RCC 7860 (cell line): ENCODE measurements at places on chromosomes 16 and 17.

DNA sequence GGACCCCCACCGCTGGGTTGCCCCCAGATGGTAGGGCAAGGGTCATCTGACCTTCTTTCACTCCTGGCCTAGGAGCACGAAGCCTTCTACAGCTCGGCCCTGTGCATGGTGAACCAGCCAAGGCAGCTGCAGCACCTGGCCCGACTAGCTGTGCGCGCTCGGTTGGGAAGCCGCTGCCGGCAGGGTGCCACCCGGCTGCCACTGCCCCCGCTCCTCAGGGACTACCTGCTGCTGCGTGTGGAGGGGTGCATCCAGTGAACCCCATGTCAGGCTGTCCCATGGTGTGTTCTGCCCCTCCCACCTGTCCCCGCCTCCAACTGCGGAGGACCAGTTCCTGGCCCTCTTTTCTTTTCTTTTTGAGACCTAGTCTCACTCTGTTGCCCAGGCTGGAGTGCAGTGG is 7.6 kb downstream of the ASB16 start:
- no peak for DNase-seq

DNA sequence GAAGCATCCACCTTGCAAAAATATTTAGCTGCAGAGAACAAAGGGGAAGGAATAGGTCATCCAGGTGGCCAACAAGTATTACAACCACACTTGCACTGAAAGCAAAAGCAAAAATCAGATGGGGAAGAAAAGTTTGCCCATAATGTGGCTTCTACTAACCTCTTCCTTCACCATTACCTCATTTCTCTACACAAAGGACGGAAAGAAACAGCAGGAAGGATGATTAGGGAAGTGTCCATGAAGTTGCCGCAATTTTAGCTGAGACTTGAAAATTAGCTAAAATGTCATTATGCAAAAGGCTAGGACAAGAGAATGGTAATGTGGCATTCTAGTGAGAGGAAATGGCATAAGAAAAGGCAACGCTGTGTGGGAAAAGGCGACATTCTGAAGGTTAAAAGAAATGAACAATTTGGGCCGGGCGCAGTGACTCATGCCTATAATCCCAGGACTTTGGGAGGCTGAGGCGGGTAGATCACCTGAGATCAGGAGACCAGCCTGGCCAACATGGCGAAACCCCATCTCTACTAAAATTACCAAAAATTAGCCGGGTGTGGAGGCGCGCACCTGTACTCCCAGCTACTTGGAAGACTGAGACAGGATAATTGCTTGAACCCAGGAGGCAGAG is 13.7 kb downstream of the KANSL1 start:
- no peak for DNase-seq

DNA sequence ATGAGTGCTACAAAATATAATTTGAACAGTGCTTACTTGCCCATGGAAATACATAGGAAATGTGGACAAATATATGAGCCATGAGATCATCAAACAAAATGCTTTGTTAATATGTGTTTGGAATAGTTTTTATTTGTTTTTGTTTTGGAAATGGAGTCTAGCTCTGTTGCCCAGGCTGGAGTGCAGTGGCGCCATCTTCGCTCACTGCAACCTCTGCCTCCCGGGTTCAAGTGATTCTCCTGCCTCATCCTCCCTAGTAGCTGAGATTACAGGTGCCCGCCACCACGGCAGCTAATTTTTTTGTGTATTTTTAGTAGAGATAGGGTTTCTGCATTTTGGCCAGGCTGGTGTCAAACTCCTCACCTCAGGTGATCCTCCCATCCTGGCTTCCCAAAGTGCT is 2.8 kb downstream of the CNEP1R1 start:
- no peak for DNase-seq

DNA sequence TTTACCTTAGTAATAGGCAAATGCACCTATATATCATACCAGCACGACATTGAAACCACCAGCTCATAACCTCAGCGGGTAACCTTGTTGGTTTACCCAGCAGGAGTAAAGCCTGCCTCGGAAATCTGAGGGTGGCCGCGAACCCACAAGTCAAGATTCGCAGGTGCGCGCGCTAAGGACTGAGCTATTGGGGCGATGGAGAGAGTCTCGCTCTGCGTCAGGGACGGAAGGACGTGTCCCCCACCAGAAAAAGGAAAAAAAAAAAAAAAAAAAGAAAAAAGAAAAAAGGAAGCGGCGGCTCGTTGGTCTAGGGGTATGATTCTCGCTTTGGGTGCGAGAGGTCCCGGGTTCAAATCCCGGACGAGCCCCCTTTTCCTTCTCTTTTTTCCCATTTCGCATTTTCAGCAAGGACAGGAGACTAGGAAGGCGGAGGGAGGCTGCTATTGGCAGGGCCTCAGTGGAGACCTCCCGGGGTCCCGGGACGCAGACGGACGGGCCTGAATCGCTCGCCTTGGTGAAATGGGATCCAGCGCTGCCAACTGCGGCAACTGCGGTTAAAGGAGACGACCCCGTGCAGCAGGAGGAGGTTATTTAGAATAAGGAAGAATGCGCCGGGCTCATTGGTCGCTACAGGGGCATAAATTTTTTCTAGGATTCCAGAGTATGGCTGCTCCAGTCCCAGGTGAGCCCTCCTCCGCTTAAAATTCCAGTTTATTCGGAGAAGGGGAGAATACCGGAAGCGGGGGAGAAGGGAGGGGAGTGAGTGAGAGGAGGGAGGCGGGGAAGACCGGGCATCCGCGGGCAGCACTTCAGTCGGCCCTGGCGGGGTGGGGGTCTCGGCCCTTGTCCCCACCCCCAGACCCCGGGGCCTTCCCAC is at the start of gene OR1F1:
Gene OR1F1 (plus strand): TSS at position 407 of the 877 bp plus-strand sequence.
- peak; percentile 90 for DNase-seq

DNA sequence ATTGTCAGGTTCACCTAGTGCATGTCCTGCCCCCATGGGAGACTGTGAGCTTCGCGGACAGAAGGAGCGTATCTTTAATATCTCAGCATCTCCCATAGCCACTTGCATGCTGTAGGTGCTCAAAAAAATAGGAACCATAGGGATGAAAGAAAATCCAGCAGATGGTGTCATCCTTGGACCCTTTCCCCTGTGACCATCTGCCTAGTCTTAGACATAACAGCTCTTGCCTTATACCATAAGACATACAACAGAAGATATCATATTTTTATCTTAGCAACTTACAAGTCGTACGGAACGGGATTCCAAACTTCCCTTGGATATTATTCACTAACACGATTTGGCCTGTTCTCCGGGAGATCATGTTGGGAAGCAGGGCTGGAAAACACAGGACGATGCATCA is 14.5 kb downstream of the DHRS7C start:
- DNase-seq, result no peak

GRCh38 chr17:27360507-27360906 is 66.6 kb downstream of the WSB1 start:
- no peak for DNase-seq
